ENCODE measurements at places on chromosomes 11 and 22.

DNA sequence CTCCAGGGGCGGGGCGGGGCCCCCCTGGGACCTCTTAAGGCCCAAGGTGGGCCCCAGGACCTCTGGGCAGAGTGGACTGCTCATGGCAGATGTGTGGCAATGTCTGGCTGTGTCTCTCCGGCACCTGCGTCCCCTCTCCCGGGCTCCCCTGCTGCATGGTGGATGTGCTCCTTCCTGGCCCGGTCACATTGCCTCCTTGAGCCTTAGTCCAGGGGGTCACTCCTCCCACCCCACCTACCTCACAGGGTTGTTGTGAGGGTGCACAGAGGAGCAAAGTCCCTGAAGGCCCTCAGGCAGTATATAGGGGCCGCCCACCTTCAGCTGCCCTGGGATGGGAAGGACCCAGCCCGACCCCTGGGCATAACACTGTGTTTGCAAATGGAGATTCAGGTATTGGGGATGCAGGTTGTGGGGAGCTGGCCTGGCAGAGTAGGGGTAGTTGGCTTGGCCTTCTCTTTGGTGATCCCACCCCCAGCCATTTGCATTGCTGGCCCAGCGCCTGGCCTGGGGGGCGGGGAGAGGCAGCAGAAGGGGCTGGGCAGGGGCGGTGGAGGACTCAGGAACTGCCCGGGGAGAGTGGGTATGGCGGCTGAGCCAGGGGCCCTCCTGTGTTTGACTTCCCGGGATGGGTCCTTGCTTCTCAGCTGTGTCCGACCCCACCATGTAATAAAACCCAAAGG lies 11.3 kb downstream of the KCTD17 start:
- no peak for DNase-seq
- no peak overlapping the region for H3K27ac ChIP-seq
- H3K27me3 ChIP-seq = peaks cover 1% of the 10 kb centered on the region
- H3K4me1 ChIP-seq = no peaks in the 10 kb centered on the region
- H3K36me3 ChIP-seq = no peaks in the 10 kb centered on the region

DNA sequence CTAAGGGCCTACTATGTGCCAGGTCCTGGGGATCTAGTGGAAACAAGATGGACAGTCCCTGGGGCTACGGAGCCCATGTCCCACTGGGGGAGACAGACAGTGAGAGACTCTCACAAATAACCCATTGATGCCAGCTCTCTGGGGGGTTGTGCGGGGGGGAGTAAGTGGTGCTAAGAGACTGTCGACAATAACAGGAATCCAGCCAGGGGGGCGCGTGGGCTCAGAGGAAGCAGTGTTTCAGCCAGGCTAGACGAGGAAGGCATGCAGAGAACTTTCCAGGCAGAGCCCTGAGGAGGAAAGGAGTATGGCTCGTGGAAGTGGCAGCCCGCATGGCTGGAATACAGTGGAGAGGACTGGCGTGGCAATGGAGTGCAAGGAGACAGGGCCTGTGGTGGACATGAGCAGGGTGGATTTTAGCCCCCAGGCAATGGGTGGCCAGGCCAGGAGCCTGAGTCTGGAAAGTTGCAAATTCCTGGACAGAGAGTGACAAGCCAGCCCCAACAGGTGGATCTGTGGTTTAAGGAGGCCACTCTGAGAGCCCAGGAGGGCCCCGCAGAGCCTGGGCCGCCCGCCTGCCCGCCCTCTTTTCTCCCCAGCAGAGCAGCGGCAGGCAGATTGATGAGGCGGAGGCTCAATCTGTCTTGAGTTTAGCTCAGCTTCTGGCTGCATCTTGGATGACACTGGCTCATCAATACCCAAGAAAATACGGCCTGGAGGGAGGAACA lies 40.0 kb upstream of the TCF20 start:
- no peaks in the 10 kb centered on the region for H3K36me3 ChIP-seq
- DNase-seq = peak; percentile 66
- H3K27me3 ChIP-seq = no peaks in the 10 kb centered on the region

DNA sequence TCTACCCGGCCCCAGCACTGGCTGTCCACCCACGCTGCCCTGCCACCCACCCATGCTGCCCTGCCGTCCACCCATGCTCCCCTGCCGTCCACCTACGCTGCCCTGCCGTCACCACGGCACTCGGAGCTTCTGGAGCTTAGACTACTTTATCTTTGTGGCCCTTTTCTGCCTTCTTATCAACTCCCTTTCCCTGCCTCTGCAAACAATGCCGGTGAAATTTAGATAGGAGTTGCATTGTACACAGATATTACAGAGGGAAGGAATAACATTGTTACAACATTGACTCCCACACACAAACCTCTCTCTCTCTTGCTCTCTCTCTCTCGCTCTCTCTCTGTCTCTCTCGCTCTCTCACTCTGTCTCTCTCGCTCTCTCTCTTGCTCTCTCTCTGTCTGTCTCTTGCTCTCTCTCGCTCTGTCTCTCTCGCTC lies 33.7 kb upstream of the BRSK2 start:
- no peak overlapping the region for H3K27ac ChIP-seq
- no peak for DNase-seq
- no peaks in the 10 kb centered on the region for H3K36me3 ChIP-seq
- no peaks in the 10 kb centered on the region for H3K4me1 ChIP-seq
- no peak overlapping the region for H3K4me3 ChIP-seq

DNA sequence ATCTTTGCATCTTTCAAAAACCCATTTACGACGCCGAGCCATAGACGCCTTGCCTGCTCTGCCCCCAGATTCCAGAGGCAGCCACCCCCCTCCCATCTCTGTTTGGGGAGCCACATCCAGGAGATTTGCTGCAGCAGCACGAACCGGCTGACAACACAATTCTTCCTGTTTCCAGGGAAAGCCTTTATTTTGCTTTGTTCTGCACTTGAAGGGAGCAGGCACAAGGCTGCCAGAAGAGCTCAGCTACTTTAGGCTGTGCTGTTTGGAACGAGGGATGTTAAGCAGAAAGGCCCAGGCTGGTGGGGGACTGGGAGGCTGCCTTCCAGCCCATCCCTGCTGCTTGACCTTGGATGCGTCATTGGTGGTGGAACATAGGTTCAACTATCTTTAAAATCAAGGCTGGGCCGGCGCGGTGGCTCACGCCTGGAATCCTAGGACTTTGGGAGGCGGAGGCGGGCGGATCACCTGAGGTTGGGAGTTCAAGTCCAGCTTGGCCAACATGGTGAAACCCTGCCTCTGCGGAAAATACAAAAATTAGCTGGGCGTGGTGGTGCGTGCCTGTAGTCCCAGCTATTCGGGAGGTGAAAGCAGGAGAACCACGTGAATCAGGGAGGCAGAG lies 243.9 kb downstream of the MIAT start:
- H3K27ac ChIP-seq = no peak overlapping the region
- peaks cover 18% of the 10 kb centered on the region for H3K27me3 ChIP-seq
- H3K36me3 ChIP-seq = no peaks in the 10 kb centered on the region

DNA sequence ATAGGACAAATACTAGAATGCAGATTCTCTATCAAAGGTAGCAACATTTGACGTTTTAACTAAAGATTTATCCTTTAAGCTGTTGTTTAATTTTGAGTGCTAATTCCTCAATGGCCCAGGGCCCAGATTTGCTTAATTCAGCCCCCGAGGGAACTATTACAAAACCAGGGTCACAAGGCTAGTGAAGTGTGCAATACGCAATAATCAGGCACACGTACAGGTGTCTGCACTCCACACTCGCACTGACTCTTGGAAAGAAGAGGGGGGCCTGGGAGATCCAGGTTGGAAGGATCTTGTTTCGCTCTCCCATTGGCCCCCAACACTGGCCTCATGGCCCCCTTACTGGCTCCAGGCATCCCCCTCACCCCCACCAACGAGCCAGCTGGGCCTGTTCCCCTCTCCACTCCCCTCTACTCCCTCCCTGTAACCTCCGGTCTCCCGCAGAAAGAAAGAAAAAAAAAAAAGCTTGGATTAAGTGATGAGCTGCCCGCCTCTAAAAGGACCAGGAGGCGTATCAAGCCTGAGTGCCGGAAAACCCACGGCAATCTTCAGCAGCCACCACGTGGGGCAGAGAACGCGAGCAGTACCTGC lies 2.2 kb upstream of the KIRREL3 start:
- H3K36me3 ChIP-seq = no peaks in the 10 kb centered on the region
- H3K27me3 ChIP-seq = peaks cover 73% of the 10 kb centered on the region
- H3K4me1 ChIP-seq = no peaks in the 10 kb centered on the region

- no peak for DNase-seq
- no peak overlapping the region for H3K27ac ChIP-seq
- H3K36me3 ChIP-seq = no peaks in the 10 kb centered on the region
- H3K27me3 ChIP-seq = peaks cover 55% of the 10 kb centered on the region
- H3K4me3 ChIP-seq = no peak overlapping the region
- peaks cover 3% of the 10 kb centered on the region for H3K4me1 ChIP-seq
These were observed 14.0 kb downstream of the OTOG start for GRCh38 chr11:17561111-17561415.

DNA sequence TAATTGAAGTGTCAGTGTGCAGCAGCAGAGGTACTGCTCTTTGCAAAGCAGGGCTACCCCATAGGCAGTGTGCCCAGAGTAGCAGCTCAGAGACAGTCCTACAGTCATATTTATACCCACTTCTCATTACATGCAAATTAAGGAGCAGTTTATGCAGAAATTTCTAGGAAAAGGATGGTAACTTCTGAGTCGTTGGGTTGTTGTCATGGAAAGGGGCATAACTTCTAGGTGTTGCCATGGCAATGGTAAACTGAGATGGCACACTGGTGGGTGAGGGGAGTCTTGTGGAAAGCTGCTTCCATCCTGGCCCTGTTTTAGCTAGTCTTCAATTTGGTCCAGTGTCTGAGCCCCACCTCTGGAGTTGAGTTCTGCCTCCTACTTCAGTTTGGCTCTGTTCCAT lies 77.4 kb downstream of the MN1 start:
- H3K4me3 ChIP-seq = no peak overlapping the region
- H3K4me1 ChIP-seq = peaks cover 9% of the 10 kb centered on the region
- no peaks in the 10 kb centered on the region for H3K36me3 ChIP-seq
- H3K27me3 ChIP-seq = no peaks in the 10 kb centered on the region
- no peak overlapping the region for H3K27ac ChIP-seq
